ENCODE measurements at places on chromosomes 7 and 10.

DNA sequence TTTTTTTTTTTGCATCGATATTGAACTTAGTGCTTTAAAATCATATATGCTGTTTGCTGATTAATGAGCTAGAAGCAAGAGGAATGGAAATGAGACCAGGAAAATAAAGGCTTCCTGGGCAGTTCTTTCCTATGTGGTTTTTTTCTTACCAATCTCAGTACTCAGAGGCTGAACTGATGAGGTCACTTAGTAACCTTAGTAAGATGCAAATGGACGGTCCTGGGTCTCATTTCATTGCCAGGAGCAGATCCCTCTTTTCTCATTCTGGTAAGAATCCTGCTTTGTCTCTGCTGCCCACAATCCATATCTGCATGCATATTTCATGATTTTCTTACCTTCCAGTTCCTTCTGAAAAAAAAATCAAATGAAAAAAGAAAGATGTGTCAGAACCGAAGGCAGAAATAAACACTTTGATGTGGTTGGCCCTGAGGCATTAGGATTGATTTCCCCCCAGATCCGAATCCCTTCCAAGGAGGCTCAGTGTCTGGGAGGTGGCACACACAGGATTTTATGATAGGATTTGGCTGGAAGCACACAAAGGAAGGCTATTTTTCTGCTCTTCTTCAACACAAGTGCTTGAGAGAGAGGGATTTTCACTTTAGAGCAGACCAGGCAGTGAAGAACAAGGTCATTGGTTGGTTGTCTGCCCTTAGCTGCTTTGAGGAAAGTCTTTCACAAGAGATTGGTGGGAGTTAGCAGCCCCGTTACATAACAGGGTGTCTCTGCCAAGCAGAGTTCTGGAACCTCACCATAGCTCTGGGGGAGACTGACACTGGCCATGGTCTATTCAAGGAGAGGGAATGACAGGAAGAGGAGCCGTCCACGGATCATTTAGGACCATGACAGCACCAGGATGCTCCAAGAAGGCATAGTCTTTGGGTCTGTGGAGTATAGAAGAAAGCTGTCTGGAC is 150.0 kb downstream of the CAMK1D start:
- no peak for DNase-seq

DNA sequence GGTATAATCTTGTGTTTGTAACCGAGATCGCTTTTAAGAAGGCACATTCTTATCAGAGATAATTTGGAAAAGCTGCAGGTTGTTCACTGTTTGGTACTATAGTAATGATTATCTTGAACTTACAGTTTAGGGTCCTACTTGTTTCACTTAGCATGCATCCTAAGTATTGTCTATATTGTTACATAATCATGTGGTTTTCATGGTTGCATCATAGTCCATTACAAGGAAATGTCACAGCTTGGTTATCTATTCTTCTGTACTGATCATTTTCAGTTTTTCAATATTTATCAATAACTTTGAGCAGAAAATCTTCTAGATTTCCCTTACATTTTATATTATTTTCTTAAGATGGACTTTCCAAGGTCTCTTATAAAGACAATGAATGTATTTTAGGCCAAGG is 116.3 kb downstream of the PLPP4 start:
- DNase-seq, result no peak

- DNase-seq, result no peak
Measured at GRCh38 chr7:38506004-38506403, 125.2 kb downstream of the AMPH start.

DNA sequence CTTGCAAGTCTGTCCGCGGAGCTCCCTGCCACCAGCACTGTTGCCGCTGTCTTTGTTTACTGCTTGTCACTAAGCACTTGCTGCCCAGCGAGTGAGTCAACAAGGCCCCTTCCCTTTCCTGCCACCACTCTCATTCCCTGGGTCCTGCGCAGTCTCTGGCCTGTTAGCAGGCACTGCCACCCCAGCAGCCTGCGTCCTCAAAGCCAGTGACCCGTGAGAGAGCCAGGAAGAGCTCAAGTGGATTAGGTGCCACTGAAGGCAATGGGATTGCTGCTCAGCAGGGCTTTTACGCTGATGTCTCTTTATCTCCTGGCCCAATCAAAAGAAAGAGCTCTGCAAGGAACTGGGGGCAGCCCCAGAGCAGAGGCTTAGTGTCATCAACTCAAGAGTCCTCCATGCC is at the start of gene FRMPD2:
Gene FRMPD2 (minus strand): TSS at position 61 of the 400 bp plus-strand sequence. CDS start 129 bp downstream, outside the sequence.
- DNase-seq, result no peak

DNA sequence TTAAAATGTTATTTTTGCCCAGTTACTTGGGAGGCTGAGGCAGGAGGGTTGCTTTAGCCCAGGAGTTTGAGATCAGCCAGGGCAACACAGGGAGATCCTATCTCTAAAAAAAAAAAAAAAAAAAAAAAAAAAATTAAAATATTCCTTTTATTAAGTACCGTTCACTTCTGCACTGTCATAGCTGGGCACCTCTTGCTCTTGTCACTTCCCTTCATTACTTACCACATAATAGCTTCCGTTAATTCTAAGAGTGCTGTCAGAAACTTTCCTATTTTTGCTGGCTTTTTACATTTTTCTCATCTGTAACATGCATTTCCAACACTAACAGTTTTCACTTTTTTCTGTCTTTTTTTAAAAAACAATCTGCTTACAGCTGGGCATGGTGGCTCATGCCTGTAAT is 132.9 kb downstream of the PIP4K2A start:
- no peak for DNase-seq

GRCh38 chr10:117254774-117255735 is 14.1 kb downstream of the SLC18A2 start:
- no peak for DNase-seq
